ENCODE measurements at places on chromosomes 5 and 9.

DNA sequence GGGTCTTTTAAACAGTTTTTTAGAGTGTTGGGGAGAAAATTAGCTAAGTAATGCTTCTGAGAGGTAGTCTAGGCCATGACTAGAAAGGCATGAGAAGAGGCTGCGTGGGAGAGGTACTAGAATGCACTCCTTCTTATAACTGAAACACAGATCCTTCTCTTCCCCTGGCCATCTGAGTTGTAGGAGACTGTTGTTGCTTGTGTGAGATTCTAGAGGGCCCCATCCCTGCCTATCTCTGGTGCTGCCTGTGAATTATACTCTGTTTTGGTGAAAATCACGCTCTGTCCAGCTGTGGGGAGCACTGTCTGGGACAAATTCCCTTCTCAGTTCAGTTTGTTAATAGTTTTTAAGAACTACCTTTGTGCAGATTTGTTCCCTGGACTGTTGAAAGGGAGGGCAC is 37.5 kb downstream of the MAP1B start:
- no peak for DNase-seq

DNA sequence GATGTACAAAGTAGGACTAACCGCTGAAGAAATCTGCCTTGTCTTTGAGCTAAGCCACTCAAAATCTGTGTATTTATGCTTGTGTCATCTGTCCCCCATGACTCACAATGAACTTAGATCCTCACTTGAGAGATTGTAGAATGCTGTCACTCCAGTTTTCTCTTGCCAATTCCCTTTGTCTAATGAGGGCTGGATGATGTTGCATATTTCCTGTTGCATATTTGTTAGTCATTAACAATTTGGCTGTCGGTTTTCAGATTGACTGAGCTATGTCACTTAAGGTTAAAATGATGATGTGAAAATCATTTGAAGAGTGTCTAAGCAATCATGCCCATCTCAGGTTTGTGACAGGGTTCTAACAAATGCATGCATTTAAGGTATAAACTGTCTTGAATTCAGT is 481.7 kb downstream of the CDH10 start:
- no peak for DNase-seq

GRCh38 chr5:141420855-141421488 is at the start of gene PCDHGA11:
Gene PCDHGA11 (plus strand): TSS chr5:141421051. CDS start chr5:141421228, 177 bp downstream.
- peak; percentile 22 for DNase-seq

DNA sequence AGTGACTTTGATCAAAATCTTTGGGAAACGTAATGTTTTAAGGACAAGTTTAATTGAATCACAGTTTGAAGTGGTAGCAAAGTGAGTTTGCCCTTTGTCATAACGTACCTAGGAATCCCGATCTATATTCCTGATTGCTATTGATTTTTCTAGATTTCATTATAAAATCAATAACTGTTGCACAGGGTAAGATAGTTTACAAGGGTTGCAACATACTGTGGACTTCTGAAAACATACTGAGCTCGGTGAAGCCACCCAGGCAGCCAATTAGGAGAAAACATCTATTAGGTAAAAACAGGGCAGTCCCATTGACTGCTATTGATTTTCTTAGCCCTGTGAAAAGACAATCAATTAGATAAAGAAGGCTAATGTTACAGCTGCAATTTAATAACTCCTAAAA is 659.9 kb downstream of the ISL1 start:
- no peak for DNase-seq

- no peak for DNase-seq
These were observed 10.6 kb upstream of the P4HA2 start for GRCh38 chr5:132238169-132238744.

DNA sequence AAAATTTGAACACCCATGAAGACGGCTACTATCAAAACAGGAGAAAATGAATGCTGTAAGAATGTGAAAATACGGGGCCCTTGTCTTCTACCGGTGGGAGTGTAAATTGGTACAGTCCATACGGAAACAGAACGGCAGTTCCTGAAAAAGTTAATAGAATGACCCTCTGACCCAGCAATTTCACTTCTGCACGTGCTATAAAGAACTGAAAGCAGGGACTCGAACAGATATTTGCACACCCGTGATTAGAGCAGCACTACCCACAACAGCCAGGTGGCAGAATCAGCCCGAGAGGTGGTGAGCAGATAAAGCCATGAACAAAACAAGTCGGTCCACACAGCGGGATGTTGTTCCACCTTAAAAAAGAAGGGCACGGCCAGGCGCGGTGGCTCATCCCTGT is 22.6 kb upstream of the SLC12A7 start:
- no peak for DNase-seq

- no peak for DNase-seq
These were observed 39.6 kb downstream of the RGS3 start for GRCh38 chr9:113503131-113503541.

GRCh38 chr9:134381272-134381661 is 55.0 kb downstream of the RXRA start:
- DNase-seq = no peak

DNA sequence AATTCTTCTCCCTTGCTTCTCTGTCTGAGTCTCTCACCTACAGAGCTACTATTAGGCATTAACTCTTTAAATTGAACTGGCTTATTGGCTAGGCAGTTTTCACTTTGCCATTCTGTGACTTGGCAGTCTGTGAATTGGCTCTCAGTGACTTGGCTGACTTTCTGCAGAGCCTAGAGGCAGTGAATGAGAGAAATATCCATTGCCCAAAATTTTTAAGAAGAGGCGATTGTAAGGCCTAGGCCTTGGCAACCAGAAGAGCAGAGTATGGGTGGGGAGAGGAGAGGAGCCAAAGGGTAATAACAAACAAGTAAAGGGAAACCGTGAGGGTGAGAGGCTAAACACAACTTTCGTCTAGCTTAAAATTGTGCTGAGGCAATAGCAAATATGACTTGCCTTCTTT is 176.7 kb downstream of the PRR16 start:
- DNase-seq = no peak

GRCh38 chr5:124132843-124133242 is 613.6 kb downstream of the ZNF608 start:
- no peak for DNase-seq

DNA sequence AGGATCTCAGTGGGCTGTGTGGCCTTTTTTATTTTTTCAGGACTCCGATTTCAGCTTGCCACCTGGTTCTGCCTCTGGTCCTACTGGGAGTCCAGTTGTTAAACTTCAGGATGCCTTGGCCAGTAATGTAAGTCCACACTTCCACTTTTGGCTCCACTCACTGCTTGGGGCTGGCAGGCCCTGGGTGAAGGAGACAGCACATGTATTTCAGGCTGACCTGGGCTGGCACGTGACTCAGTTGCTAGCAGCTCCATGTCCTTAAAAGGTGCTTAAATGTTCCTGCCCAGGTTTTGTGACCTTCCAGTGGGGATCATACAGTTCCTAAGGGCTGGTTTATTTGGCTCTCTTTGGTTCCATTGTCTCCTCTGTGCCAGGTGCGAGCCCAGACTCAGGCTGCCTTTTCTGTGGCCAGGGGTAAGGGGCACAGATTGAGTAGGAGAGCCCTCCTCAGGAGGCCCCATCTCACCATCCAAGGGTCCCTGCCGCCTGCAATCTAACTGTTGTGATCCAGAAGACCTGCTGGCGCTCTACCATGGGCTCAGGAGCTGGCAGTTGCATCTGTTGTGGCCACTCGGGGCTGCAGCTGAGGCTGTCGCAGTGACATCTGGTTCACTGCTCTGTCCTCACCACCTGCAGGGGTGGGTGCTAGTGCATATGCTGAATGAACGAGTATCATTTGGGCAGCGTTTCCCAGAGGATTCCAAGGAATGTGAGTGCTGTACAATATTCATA is 19.2 kb upstream of the POMT1 start:
- no peak for DNase-seq

DNA sequence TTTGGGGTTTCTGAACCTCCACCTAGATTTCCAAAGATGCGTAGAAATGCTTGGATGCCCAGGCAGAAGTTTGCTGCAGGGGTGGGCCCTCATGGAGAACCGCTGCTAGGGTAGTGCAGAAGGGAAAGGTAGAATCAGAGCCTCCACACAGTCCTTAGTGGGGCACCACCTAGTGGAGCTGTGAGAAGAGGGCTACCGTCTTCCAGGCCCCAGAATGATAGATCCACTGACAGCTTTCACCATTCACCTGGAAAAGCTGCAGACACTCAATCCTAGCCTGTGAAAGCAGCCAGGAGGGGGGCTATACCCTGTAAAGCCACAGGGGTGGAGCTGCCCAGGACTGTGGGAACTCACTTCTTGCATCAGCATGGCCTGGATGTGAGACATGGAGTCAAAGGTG is 13.3 kb upstream of the HSDL2 start:
- DNase-seq = no peak

GRCh38 chr9:77427256-77427927 is 220.7 kb downstream of the GNA14 start:
- no peak for DNase-seq

- no peak for DNase-seq
These were observed 18.7 kb upstream of the ADAM19 start for GRCh38 chr5:157594257-157594656.

GRCh38 chr9:72361217-72361616 is 3.8 kb downstream of the ZFAND5 start:
- no peak for DNase-seq

DNA sequence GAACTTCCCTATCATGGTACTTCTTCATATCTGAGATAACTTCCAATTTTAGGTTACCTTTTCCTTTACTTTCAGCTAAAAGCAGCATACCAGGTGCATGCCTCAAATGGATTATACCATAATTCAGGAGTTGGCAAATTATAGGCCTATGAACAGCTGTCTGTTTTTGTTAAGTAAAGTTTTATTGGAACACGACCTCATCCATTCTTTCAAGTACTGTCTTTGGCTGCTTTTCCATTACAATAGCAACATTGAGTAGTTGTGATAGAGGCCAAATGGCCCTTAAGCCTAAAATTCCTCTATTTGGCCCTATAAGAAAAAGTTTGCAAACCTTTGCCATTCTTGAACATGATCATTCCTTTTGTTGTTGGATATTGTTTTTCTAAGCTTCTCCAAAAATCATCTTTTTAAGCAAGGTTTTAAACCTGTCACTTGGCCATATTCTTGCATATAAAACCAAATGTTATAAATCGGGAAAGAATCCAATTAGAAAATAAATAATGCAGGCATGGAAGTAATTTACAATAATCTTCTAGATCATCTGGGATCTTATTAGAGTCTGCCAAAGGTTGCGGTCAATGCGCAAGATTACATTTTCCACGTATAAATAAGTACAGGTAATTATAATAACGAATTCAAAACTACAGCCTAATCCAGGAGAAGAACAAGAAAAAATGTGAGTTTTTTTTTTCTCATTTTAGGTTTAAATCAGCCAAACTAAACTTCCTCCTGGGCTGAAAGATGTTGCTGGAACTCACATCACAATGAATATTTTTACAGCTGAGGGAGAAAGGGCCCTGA is 226.5 kb upstream of the ANKRD55 start:
- no peak for DNase-seq
